Lower leg skin (tissue), 4 donors: ENCODE measurements at places on chromosomes 7 and 10.

DNA sequence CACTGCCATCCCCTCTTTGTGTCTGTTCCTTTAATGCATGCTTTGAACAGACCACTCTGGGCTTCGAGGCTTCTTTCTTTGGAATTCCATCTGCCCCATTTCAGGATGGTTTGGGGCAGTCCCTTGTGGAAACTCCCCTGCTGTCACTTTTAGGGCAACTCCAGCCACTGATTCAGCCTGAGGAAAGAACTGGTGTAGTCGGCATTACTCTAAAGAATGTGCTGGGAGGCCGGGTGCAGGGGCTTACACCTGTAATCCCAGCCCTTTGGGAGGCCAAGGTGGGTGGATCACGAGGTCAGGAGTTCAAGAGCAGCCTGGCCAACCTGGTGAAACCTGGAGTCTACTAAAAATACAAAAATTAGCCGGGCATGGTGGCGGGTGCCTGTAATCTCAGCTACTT lies 358.1 kb upstream of the NUPR2 start:
- no peak for DNase-seq

- DNase-seq, result no peak
Observed at GRCh38 chr10:74439213-74439612, 288.2 kb downstream of the ADK start.

DNA sequence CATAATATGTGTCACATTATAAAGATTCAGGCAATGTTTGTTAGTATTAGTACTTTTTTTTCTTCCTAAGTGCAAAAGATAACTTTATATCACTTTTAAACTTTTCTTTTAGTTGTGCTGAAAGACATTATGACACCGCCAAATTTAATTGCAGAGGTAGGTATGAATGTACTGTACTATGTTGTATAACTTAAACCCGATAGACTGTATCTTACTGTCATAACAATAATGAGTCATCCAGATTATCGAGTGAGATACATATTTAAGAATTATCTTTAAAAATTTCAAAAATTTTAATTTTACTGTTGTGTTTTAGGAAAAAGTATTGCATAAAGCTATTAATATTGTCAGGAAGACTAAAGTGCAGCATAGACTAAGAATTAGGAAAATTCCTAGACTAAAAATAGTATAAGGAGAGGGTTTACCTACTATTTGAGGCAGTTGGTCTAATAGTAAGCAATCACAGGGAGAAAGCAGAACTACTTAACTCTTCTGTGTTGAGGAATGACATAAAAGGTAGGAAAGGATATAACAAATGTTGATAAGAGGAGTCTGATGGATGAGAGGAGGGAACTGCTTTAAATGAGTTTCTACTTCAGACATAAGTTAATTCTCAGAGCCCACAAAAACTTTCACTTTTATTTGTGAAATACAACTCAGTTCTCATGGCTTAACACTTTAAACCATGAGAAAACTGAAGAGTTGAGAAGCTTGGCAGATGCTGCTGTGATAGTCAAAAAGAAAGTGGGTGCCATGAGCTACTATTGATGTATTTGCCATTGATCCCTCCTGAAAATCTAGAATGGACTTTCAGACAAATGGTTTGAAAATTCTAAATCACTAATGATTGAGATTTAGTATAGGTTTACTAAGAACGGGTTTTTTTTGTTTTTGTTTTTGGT lies 67.8 kb downstream of the PTEN start:
- no peak for DNase-seq

GRCh38 chr10:30045961-30046360 lies 13.4 kb downstream of the JCAD start:
- no peak for DNase-seq

GRCh38 chr10:3828404-3829155 lies 43.6 kb upstream of the KLF6 start:
- no peak for DNase-seq

DNA sequence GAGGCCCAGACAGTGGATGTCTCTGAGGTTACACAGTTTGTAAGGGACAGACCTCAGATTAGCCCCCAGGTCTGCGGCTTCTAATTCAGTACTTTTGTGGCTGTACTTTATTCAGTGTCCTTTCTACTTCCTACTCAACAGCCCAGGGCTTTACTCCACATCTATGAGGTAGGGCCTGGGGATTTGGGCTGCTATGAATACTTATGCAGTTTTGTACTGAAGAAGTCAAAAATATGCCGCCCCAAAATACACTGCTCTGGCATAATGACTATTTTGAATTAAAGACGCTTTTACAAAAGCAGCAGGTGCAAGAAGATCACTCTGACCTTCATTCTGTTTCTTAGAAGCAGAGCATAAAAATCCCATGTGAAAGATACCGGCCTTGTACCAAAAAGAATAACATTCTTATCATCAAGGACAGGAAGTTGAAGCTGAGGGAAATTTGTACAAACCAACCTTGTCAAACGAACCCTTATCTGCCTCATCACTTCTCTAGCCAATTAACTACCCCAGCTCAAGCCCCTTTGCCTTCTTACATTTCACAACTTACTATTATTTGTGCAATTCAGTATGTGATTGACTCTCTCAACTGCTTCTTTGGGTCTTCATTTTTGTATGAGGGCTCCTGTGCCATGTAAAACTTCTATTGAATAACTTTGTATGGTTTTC lies 26.1 kb upstream of the TRUB1 start:
- DNase-seq, result no peak

- no peak for DNase-seq
Observed at GRCh38 chr10:52883996-52884871, 111.7 kb upstream of the MBL2 start.
